ENCODE measurements at places on chromosomes 12 and 14. TPM values are rescaled to one million over a fixed set of nuclear protein-coding genes. Genes with fewer than 3 reads are reported as not detected.

The SYCP3 gene
- 2.0 TPM for polyA plus RNA-seq

The MYO1H gene
- 2.0 TPM for polyA plus RNA-seq

The CLEC1B gene
- 1.3 TPM for polyA plus RNA-seq

The HNF1A gene
- polyA plus RNA-seq = 13.2 TPM

The KRT5 gene
- 1.7 TPM for polyA plus RNA-seq

The NXPH4 gene
- 2.4 TPM for polyA plus RNA-seq

The OTOGL gene
- 1.0 TPM for polyA plus RNA-seq

The HOXC11 gene
- polyA plus RNA-seq = 1.8 TPM

The ITGA5 gene
- 39.2 TPM for polyA plus RNA-seq

The FAM181A gene
- polyA plus RNA-seq = not detected

The C14orf119 gene
- polyA plus RNA-seq = 84.0 TPM

The KRT72 gene
- not detected for polyA plus RNA-seq

The CCDC60 gene
- not detected for polyA plus RNA-seq

The PIP4K2C gene
- polyA plus RNA-seq = 47.4 TPM

The SLC17A8 gene
- 0.51 TPM for polyA plus RNA-seq

The KCNMB4 gene
- 21.6 TPM for polyA plus RNA-seq

The RBM19 gene
- polyA plus RNA-seq = 26.9 TPM

The L2HGDH gene
- polyA plus RNA-seq = 11.1 TPM

The TMEM106C gene
- polyA plus RNA-seq = 122 TPM

The NAV3 gene
- polyA plus RNA-seq = 9.1 TPM

The RNASE4 gene
- polyA plus RNA-seq = 2.0 TPM

The GYS2 gene
- not detected for polyA plus RNA-seq

All from right renal pelvis (tissue), 4 donors.